ENCODE measurements at places on chromosomes 3 and 15. TPM values are rescaled to one million over a fixed set of nuclear protein-coding genes. Genes with fewer than 3 reads are reported as not detected.

The TAGLN3 gene
- 5.7 TPM for polyA plus RNA-seq

The DUOXA2 gene
- 0.37 TPM for polyA plus RNA-seq

- DNase-seq: no peak
These were observed 49.2 kb upstream of the NMD3 start for GRCh38 chr3:161171639-161172552.

The MYO5C gene
- polyA plus RNA-seq: 4.6 TPM

The CHCHD6 gene
- 35.2 TPM for polyA plus RNA-seq

The ASB14 gene
- polyA plus RNA-seq: not detected

DNA sequence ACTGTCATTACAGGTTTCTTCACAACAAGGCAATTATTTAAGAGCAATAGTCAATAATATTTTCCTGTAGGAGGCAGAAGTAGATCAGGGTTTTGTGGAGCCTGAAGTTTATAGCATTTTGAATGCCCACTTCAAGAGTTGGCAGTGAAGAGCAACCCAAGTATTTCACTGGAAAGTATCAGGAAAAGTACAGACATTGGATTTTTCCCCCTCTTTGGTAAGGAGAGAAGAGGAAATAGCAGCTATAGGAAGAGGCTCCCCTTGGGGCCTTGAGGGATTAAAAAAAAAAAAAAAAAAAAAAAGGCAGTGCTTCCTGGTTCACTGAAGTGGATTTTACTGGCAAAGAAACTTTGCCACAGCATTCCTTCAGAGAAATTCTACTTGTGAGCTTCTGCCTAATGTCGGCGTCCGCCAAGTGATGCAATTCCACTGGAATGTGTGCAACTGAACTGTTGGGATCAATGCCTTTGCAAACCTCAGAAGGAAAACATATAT lies 5.7 kb upstream of the CNTN6 start:
- peak; percentile 67 for DNase-seq

DNA sequence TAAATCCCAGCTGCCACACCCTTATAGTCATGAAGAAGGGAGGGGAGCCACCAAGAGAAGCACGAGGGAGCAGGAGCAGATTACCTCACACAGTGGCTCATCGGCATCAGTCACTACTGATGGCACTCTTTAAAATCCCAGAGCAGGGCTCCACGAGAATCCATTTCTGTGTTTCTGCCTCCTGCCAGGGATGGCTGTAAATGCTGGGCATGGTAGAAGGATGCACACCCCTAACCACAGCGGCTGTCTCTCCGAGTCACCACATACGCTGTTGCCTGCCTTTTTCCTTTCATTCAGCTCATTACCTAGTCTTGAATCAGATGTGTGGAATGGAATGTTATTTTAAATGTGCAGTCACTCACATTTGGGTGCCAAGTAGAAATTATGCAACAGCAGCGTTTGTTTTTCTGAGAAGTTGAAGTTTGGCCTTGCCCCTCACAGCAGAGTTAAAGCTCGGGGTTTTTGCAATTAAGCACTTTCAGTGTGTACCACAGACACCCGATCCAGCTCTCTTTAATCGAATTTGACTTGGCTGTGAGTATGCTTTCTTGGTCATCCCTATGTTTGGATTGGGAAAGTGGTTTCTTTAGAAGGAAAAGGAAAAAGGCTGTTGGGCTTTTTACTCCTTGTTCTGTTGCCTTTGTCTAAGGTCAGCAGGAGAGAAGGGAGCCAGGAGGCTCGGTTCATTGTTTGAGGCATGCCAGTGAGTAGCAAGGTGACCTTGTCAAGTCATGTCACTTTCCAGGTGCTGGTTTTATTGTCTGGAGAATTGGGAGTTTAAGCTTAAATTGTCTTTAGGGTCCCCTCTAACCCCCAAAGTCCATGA lies 284.2 kb upstream of the TPM1 start:
- DNase-seq: no peak

- DNase-seq: no peak
These were observed 2.6 kb upstream of the PLOD2 start for GRCh38 chr3:146163584-146163983.

GRCh38 chr3:157127268-157127667 lies 32.7 kb downstream of the CCNL1 start:
- no peak for DNase-seq

The AGBL1 gene
- polyA plus RNA-seq: not detected

The PIF1 gene
- polyA plus RNA-seq: 0.47 TPM

The GABRR3 gene
- polyA plus RNA-seq: not detected

GRCh38 chr3:31999907-32000439 lies 18.4 kb downstream of the ZNF860 start:
- no peak for DNase-seq
